Activated T-cell treated with anti-CD3 and anti-CD28 coated beads, Interleukin-2, amount 50 U/mL, for 1 hour (primary cell): ENCODE measurements at places on chromosomes 6 and 20.

- DNase-seq = no peak
Observed at GRCh38 chr6:89050155-89050554, 30.4 kb upstream of the PNRC1 start.

- no peak for DNase-seq
Observed at GRCh38 chr20:58668901-58669286, 17.8 kb downstream of the STX16 start.

DNA sequence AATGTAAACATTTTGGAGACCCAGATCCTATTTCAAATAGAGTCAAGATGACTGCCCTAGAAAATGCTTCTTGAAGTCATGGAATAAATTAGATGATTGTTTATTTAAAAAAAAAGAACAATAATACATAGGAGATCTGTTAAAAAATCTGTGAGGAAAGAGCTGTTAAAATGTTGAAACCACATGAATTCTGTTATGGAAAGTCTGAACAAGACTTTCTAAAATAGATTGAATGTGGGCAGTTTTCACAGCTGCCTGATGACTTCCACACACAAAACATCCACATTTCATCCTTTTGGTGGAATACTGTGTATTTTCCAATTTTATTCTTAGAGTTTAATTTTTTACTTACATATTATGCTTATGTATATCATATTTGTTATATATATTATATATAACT is 186.1 kb downstream of the LAMA2 start:
- DNase-seq = no peak

DNA sequence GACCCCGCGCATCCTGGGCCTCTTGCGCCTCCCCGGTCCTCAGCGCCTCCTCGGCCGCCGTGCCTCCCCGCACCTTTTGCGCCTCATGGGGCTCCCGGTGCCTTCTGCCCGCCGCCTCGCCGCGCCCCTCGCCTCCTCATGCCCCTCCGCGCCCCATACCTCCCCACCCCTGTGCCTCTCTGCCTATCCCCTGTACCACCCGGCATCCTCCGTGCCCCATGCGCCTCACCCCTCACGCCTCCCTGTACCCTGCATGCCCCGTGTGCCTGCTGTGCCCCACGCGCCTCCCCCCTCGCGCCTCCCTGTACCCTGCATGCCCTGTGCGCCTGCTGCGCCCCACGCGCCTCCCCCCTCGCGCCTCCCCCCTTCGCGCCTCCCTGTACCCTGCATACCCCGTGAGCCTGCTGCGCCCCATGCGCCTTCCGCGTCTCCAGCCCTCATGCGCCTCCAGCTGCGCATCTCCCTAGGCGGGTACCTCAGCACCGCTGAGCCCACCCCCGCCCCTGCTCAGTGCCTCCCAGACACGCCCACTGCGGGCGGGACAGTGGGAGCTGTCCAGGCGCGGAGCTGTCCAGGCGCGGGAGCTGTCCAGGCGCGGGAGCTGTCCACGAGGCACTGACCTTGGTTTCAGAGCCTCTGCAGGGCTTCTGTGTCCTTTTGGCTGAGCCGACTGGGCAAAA is 37.1 kb downstream of the IGF2R start:
- no peak for DNase-seq

DNA sequence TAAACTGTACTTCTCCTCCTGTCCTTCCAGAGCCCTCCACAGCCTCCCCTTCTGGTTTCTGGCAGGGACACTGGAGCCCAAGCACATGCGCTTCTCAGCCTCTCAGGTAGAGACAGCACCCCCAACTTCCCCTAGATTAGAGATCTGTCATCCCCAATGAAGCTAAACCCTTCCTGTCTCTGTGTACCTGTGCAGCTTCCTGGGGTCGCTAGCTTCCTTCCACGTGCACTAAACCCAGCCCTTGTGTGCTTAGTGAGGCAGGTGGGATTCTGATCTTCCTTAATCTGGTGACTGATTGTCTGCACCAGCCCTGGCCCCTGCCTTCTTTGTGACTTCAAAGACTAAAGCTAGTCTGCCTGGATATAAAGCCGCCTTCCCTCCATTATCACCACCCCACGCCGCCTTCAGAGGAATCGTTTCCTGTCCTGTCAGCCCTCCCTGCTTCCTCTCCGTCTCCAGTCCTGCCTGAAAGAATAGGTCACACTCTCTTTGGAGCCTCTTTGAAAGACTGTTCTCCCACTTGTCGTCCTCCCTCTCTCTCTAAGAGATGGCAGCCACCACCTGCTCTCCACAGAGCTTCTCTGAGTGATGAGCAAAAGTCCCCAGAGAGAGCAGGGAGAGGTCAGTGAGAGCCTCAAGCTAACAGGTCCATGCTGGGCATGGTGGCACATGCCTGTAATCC is 27.5 kb downstream of the CAPN11 start:
- no peak for DNase-seq

DNA sequence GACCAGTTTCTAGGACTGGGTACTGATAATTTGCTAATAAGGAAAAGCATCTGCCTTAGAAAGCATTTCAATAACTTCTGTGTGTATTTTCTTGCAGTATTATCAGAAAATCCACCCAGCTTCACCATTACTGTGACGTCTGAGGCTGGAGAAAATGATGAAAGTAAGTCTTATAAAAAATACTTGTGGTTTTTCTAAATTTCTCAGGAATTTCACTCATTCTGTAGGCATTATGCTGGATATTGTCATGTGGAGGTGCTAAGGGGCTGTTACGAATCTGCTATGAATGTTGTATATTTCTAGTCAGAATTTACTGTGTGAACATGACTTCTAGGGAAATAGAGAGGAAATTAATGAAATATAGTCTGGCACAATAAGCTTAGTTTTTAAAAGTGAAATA is 8.9 kb downstream of the RWDD1 start:
- DNase-seq = no peak

GRCh38 chr6:32852844-32853540 is 512 bp downstream of the TAP1 start:
- DNase-seq = peak; percentile 71

DNA sequence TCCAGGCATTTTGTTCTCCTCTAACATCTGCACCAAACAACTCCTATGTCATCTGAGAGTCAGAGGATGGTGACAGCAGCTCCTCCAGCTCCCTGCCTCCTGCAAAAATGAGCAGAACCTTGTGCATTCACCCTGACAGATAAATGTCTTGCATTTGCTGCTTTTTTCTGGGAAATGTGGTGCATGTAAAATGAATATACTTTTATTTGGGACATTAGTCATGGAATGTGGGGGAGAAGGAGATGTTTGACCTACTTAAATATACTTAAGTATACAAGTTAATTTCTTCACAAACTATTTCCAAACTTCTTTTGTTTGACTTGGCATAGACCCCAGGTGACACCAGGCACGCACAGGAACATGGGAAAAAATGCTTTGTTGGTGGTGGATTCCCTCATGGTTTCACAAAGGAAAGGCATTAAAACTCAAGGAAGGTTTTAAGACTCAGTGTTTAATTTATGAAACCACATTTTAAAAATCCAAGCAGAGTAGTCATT is 181.8 kb upstream of the MCHR2 start:
- no peak for DNase-seq

DNA sequence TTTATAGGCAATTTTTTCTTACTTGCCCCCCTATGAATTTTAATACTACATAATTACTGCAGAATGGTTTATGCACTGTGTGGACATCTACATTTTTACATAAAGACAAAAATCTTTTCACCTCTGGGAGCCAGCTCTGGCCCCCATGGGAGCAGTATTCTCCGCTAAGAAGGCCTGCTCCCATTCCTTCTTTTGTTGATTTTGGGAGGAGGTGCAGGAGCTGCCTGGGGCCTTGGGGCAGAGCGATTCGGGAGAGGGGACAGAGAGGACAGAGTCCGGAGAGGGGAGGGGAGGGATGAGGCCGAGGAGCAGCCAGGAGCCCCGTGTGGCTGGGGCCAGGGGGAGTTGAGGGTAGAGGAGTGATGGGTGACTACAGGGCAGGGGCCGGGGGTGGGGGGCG is 452.0 kb downstream of the PREX1 start:
- no peak for DNase-seq

GRCh38 chr6:39274471-39274870 is 39.7 kb downstream of the KCNK17 start:
- DNase-seq = no peak

- DNase-seq = no peak
Observed at GRCh38 chr20:24490598-24490997, 21.2 kb downstream of the SYNDIG1 start.

DNA sequence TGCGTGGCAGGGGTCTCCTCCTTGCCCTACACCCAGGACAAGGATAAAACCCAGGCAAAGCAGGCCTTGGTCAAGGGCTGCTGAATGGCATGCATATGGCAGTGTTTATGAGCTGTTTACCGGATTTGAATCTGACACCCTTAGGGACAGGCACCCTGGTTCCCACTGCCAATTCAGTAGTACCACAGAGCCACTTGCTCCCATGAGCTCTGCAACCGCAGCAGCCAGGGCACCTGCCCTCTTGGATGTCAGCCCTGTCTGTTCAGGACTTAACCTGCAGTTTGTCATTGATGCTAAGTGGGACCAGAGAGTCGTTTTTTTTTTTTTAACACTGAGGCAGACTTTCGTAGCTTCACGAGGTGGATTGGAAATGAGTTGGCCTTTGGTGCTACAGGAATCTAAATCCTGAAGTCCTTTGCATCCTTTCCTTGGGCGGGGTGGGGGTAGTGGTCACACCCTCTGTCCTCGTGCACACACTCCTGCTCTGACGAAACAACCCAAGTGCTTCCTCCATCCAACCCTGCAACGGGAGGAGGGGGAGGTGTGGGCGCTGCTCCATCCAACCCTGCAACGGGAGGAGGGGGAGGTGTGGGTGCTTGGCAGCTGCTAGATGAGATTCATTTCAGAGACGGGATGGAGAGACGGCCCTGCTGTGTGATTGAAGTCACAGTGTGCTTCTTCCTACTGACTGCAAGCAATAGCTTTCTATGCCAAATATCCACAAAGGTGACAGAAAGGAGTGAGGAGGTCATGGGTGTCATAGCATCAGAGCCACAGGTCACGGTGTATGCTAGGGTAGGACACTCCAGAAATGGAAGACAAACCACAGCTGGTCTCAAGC is 166.5 kb downstream of the SMOC2 start:
- DNase-seq = no peak

DNA sequence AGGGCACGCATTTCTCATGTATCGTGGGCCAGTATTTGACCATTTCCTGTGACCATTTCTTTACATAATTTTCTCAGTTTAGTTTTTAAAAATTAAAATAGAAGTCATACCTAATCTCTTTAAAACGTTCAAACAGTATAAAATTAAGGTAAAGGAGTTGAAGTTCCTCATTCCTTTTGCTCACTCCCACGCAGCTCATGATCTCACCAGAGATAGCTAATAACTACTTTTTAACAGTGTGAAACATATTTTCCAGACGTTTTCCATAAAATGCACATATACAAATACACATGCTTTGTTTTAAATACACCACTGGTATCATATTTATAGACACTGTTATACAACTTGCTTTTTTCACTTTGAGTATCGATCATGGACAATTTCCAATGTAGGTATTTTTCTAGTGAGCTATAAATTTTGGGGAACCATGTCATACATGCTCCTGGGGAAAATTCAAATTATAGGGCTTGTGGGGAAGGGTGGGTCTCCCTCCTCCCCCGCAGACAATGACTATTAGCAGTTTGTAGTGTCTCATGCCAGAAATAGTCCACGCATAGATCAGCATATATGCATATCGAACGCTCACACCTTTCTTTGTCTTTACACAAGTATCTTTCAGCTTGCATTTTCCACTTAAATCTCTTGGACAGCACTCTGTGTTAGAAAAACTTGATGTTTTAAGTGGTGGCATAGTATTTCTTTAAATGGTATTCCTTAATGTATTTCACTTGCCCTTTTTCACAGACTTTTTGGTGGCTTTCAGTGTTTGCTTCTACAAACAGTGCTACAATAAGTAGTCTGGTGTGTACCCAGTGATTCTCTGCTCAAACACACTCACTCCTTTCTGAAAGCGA is 145.5 kb upstream of the ZNF217 start:
- DNase-seq = no peak

GRCh38 chr6:7215131-7215530 is 97.9 kb downstream of the SSR1 start:
- no peak for DNase-seq

DNA sequence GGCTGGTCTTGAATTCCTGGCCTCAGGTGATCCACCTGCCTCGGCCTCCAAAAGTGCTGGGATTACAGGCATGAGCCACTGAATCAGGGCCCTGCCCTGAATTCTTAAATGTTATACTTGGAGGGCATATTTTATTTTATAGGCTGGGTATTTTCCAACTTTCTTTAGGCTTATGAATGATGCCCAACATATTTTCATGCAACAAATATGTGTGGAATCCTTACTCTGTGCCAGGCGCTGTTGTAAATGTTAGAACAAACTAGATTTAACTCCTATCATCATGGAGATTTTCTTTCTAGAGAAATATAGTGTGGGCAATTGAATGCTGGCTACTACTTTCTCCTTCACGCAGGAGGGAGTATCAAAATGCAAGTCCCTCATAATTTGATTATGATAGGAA is 71.2 kb downstream of the SAMD5 start:
- DNase-seq = no peak

DNA sequence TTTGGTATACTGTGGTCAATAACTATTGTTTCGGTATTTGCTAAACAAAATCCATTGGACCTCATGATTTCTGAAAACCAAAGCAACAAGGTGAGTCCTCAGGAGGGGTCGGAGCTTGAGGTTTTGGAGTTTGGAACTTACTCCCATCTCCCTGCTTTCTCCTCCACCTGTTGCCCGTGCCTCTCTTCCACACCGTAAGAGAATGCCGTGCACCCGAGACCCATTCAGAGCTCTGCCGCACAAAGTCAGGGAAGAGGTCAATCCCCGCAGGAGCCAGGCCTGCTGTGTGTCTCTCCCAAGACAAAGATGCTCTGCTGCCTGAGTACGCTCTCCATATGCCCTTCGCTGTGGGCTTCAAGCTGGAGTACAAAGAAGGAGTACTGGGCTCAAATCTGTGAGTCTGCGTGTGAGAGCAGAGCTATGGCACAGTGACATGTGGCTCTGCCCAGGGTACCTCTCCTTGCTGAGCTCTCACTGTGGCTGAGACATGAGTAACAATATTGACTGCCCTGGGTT is 23.9 kb downstream of the PXDC1 start:
- DNase-seq = no peak
